ENCODE measurements at places on chromosomes 1 and 21.

DNA sequence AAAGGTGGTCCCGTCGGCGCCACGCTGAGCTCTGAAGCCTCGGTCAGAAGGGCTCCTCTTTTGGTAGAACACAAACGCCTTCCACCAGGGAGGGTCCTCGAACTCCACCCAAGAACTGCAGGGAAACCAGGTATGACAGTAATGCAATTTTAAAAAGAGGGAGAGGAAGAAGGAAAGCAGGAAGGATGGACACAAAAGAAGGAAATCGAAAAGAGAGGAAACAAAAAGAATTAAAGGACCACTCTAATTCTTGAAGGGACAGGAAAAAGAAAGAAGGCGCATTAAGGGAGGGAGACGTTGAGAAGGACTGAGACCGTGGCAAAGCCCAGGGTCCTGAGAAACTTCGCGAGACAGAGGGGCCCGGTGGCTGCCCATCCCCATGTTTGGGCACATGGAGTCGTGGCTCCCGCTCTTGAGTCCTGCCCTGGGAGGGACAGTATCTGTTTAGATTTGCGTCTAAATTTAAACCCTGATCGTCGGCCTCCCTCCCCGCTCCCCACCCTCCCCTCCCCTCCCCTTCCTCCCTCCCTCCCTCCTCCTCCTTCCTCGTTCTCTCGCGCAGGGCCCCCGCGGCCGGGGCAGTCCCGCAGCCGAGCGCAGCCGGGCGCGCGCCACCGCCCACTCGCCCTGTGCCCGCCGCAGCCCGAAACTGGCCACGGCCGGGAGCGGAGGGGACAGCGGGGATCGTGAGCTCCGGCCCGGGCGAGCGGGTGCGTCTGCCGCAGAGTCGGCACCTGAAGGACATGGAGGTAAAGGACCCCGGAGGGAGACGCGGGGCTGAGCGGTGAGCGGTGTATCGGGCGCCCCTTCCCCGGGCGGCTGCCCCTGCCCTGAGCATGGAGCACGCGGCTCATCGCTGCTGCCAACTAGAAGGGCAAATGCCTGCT is at the start of gene RCSD1:
TSS of gene RCSD1 (plus strand) at position 552 of the 887 bp plus-strand sequence. CDS start at position 744, 192 bp downstream.
- DNase-seq = peak; percentile 58

DNA sequence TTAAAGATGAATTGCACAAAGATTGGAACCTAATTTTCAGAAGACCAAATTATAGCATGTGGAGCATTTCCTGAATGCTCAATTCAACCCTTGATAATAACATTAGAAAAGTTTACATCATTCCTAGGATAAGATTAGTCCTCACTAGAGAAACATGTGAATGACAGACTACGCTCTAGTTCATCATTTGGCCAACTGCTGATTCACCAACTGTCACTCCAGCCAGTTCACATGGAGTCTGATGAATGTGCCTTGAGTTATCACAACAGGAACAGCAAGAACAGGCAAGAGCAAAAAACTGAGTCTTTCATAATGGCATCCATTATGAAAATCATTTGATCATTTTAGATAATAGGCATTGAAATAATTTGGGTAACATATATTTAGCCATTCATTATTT is 415.9 kb downstream of the PTPRC start:
- no peak for DNase-seq

DNA sequence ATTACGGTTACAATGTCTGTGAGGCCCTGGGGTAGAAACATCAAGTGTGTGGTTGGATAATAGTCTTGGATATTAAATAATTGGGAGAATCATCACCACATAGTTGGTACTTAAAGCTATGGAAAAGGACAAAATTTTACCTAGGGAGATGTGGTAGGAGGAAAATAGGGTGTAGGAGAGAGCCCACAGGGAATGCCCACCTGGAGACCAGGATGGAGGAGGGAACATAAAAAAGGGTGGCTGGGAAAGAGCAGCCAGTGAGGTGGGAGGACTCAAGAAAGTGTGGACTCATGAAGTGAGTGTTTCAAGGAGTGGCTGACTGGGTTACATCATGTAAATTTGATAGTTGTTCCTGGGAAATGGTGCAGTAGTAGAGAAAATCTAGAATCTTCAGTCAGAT is 3.0 kb upstream of the SOX13 start:
- no peak for DNase-seq

- DNase-seq = peak; percentile 66
Observed at GRCh38 chr1:92709738-92710137, 75.2 kb downstream of the EVI5 start.

DNA sequence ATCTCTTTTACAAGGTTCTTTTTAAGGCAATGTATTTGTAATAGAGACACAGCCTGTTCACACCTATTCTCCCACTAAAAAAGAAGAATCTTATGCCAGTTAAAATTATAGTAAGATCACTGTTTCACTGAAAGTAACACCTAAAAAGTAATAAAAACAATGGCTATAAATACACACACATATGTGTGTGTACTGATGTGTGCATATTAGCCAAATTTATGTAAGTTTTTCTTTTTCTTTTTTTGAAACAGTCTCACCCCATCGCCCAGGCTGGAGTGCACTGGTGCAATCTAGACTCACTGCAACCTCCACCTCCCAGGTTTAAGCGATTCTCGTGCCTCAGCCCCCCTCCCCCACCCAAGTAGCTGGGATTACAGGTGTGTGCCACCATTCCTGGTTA is 56.8 kb upstream of the SLC30A10 start:
- no peak for DNase-seq

Data from AG08396 (cell line).